ENCODE measurements at places on chromosomes 2 and 18.
A peak's percentile ranks its signal among the peaks of the same experiment; 100 is the strongest.

DNA sequence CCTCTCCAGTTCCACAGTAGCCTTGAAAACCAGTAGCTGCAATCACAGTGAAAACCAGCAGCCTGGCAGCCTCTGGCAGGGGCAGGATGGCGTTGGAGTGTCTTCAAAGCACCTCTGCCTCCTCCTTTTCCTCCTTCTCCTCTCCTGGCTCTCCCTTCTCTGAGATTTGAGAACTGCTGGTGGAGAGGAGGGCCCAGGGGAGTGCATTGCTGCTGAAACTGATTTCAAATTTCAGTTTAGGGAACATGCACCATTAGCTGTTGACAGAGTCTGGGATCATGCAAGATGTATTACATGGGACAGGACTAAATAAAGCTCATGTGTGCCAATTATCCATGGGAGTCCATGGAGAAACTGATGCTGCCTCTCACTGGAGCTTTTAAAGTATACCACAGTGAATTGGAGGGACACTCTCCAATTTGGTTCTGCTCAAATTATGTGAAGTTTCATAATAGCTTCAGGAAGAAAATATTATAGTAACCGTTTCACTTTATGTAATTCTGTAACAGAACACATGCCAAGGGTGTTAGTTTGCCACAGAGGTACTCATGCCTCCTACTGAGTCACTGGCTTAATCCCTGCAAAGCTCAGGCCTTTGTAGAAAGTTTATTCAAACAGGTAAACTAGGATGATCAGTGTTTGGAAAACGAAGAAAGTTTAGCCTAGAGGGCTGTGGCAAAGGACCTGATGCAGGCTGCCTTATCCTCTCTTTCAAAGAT, 146.1 kb downstream of the PRPF40A start:
- peak; percentile 74 for DNase-seq

DNA sequence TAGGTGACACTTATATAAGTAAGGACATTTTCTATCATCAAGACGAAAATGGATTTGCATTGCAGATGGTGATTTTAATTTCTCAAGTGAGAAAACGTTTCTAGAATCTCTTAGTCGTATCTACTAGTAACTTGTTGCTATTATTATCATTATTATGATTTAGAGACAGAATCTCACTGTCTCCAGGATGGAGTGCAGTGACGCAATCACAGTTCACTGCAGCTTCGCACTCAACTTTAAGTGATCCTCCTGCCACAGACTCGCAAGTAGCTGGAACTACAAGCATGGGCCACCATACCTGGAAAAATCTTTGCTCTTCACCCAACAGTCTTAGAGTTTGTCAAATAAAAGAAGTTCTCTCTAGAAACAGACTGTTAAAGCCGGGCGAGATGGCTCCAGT, 37.6 kb upstream of the DDX18 start:
- DNase-seq, result no peak

GRCh38 chr2:100064592-100065428, 77.6 kb downstream of the AFF3 start:
- no peak for DNase-seq

- peak; percentile 25 for DNase-seq
Observed at GRCh38 chr2:186551323-186552050, 38.4 kb upstream of the ITGAV start.

DNA sequence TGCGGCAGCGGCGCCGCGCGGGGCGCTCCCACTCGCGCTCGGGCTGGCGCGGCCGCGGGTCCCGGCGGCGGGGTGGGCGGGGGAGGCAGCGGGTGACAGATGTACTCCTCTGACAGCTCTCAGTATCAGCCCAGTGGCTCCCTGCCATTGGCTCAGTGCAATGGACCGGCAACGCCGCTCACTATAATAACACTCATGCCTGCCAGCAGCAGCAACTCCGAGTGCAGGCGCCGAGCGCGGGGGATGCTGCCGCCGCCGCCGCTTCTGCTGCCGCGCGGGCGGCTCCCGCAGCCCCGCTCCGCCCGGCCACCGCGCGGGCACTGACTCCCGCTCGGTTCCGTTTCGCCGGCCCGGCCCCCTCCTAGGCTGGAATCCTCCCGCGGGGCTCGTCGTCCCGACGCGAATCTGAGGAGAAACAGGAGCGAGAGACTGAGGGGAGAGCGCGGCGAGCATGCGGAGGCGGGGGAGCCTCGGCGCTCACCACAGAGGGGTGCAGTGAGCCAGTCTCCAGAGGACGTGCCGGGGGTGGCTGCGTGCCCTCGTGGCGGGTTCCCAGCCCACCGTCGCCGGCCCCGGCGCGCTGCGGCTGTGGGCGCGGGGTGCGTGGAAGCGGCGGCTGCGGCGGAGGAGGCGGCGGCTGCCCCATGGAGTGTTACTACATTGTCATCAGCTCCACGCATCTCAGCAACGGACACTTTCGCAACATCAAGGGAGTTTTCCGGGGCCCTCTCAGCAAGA, at the start of gene ZNF804A:
Gene ZNF804A, plus strand, starts transcription at position 214 of the 738 bp plus-strand sequence. Its CDS starts 431 bp downstream, at position 645.
- peak; percentile 80 for DNase-seq

Measured in GM23248 (cell line).